ENCODE measurements at places on chromosomes 12 and 14.

DNA sequence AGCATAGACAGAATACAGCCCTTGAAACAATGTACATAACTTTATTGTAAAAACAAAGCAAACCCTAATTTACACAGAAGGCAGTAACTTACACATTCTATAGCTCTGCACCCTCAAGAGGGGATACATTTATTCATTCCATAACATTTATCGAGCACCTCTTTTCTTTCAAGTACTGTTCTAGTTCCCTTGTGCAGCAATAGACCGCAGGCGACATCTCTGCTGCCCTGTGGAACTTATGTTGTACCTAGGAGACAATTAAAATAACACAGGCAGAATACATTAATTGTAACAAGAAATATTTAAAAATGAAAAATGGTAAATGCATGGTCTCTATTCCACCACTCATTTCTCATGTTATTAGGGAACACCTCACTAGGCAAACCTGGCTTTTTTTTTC lies 1.4 kb upstream of the ARHGDIB start:
- DNase-seq, result no peak

DNA sequence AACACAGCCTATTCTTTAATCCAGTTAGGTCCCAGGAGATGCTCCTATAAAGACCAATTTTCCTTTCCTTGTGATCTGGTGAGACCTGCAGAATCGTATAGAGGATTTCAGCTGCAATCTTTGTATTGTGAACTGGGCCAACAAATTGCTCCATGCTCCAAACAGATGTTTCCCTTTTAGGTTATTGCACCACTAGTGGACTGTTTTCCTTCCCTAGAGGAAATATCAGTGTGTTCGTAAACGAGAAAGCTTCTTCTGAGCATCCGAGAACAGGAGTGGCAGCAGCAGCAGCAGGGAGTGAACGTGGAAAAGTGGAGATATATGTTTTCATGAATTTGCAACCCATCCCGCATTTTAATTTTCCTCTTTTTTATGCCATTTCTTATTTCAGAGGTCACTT lies 344.1 kb upstream of the PDE3A start:
- DNase-seq, result no peak

GRCh38 chr12:104371043-104371870 lies 67.7 kb downstream of the EID3 start:
- peak; percentile 87 for DNase-seq

GRCh38 chr12:67996347-67996746 lies 7.1 kb downstream of the IFNG-AS1 start:
- DNase-seq, result no peak

- DNase-seq, result peak; percentile 73
Measured at GRCh38 chr14:77212943-77213678, 31.5 kb downstream of the TMEM63C start.

DNA sequence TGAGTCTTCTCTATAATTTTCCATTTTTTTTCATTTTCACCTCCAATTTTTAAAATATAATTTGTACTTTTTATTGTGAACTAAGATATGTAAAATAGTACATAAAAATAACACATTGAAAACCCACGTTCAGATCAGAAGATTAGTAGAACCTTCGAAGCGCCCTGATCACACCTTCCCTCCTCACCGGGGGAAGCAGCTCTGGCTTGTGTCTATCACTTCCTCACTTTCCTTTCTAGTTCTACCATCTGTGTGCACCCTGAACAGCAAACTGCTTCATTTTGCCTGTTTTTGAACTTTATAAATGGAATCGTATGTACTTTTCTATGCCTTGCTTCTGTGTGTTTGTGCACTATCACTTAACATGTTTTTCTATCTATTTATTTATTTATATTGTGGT lies 11.8 kb upstream of the CD27 start:
- DNase-seq, result no peak

- no peak for DNase-seq
Measured at GRCh38 chr12:107457362-107457935, 228.2 kb upstream of the PWP1 start.

DNA sequence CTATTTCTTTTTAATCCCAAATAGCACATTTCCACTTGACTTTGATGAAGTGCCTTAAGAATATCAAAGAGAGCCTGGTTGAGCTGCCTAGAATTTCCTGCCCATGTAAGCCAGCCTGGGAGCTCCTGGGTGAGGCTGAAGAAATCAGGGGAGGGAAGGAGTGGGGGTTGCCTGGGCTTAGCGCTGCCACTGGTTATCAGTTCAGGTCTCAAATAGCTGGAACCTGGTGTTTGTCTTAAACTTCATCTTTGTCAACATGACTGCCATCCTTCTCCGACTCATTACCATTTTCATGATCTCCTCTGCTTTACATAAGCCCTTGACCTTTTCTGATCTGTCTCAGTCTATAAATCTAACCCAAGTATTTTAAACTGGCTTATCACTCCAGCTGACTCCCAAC lies 151.5 kb downstream of the TTC8 start:
- no peak for DNase-seq

Data from ELF-1 (cell line).